ENCODE measurements at places on chromosomes 3 and 15.

DNA sequence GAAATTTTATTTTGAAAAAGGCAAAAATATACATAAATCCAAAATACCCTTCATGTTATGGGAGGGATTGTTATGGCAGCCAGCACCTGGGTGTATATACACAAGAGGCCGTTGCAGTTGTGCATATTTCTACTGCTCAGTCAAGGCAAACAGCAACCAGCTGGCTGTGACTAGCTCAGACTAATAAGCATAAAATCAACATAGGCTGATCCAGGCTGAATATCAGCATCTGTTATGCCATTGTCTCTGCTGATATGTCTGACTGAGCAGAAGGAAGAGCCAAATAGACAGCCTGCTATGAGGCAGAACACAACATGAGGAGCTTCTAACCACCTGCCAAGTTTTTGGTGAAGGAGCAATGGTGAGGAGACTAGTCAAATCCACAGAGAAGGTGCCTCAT is 457.5 kb upstream of the ALCAM start:
- peak; percentile 43 for DNase-seq

DNA sequence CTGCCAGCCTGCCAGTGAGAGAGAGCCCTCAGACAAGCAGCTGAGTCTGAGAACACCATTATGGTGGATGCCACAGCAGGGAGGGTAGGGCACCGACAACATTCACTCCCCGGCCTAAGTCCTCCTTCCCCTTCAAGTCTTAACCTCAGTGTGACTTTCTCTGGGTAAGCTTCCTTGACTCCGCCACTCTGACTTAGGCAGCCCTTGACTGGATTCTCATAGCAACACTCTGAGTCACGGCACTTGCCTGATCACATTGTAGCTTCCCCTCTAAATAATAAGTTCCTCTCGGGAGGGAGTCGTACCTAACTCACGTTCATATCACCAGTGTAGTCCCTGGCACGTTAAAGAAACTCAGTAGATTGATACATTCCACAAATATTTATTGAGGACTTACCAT is 180.5 kb downstream of the FOXB1 start:
- DNase-seq: peak; percentile 49

GRCh38 chr15:60722328-60723112 is 243.6 kb upstream of the ICE2 start:
- DNase-seq: no peak

GRCh38 chr15:53324061-53324460 is 435.4 kb downstream of the WDR72 start:
- DNase-seq: no peak

- peak; percentile 59 for DNase-seq
Observed at GRCh38 chr3:32570421-32571191, at the start of gene DYNC1LI1. Gene DYNC1LI1 (minus strand): TSS chr3:32570858. CDS start chr3:32570770, 88 bp downstream.

DNA sequence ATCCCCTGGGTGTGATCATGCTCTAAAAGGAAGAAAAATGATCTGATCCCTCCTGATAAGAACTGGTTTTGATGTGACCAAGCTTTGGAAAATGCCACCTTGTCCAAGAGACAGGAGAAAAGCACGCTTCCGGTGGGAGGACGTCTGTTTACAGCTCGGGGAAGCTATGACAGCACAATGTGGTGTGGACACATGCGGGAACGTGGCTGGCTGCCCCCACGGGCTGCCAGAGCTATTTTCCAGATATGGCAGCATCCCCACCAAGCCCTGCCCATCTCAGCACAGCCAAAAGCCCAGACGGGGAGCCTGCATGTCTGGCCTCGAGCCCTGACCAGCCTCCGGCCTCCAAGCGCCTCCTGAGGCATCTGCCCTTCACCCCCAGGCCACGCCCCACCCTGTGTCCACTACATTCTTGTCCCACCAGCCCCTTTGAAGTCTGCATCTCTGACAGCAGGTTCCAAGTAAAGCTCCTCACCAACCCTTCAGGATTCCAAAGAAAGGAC is 63.2 kb upstream of the HRH1 start:
- DNase-seq: no peak

DNA sequence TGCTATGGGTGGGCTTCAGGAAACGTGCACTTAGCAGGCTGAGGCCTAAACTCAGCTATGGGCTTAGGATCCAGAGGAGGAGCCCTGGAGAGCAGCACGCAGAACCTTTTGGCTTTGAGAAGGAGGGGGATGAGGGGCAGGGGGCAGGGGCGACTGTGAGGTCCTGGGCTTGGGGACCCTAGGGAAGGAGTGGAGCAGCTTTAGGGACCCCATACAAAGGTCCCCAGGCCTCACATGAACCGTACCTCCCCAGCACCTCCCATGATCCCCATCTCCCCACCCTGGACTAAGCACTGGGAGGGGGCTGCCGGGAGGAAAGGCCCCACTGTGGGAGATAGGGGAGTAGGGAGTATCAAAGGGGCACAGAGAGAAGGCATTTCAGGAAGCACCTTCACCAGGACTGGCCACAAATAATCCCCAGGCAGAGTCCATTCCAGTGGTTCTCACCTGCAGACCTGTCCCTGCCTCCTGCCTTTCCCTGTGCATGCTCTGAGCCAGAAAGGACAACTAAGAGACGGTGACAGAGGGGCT is 62.0 kb upstream of the KLF13 start:
- DNase-seq: no peak

GRCh38 chr15:57306944-57307411 is 69.3 kb upstream of the CGNL1 start:
- DNase-seq: no peak

DNA sequence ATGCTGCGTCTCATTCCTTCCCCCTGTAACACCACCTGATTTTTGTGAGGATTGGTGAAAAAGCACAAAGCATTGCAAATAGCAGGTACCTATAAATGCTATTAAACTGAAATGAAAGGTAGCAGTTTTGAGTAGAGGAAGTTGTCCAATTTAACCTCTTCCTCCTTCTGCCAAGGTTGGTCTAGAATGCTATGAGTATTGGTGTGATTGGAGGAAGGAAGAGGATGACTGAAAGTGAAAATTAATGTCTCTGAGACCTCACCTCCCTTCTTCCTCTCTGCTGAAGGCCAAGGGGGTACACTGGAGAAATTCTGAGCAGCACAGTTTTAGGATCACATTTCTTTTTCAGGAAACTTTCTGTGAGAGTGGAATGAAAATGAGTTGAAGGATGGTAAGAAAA is 94.4 kb downstream of the DTWD1 start:
- DNase-seq: no peak

GRCh38 chr15:63553388-63553791 is 43.8 kb upstream of the FBXL22 start:
- DNase-seq: peak; percentile 68

- peak; percentile 9 for DNase-seq
Observed at GRCh38 chr3:28328188-28329151, 20.1 kb upstream of the ZCWPW2 start.

- DNase-seq: no peak
Observed at GRCh38 chr3:194185221-194185620, 49.3 kb downstream of the HES1 start.

GRCh38 chr3:10526366-10526765 is 21.0 kb upstream of the ATP2B2 start:
- no peak for DNase-seq

DNA sequence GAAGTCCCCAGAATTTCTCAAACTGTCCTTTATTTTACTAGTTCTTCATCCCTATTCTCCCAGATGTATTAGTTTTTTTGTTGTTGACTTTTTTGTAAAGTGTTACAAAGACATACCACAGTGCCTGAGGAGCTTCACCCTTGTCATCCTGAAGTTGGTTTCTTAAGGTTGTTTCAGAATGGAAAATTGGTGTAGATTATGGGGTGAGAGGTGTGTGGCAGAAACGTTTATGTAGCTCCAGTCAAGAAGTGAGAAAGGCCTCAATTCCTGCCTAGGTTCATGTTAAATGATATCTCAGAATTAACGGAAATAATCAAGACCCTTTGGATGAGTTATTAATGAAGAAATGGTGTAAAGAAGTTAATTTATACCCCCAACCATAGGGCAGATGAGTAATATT is 6.8 kb downstream of the EDEM1 start:
- DNase-seq: no peak

DNA sequence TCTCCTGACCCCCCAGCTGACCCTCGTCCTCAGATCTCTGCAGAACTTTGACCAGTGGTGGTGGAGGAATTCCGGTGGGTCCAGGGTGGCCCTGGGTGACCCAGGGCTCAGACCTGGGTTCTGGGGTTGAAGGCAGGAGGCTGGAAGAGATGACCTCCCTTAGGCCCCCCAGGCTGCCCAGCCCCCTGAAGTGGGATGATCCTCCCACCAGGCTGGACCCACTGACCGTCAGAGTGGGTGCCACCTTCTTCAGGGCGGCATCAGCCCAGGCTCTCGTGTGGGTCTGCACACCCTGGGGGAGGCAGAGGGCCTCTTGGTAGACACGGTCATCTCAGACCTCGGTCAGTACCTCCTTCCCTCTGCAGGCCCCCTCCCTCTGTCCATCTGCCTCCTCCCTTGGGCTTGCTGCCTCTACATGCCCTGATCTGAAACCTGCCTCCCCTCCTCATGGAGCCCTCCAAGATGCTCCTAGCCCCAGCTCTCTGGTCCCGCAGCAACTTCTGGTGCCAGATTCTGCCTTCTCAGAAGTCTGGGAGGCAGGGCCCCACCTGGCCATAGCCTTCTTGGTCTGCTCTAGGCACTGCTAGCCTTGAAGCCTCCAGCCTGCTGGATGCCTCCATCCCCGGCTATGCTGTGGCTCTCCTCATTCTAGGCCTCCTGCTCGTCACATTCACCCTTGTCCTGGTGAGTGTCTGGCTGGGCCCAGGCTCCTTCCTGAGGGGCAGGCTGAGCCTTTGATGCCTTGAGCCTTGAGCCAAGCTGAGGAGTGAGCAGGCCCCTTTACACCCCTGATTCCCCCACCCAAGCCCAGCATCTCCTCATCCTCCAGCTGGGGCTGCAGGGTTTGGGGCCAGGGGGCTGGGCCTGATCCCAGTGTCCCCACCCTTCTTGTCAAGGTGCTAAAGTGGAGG is 49.1 kb upstream of the CSPG4 start:
- no peak for DNase-seq

- no peak for DNase-seq
Observed at GRCh38 chr3:19392150-19392549, 243.8 kb downstream of the KCNH8 start.

DNA sequence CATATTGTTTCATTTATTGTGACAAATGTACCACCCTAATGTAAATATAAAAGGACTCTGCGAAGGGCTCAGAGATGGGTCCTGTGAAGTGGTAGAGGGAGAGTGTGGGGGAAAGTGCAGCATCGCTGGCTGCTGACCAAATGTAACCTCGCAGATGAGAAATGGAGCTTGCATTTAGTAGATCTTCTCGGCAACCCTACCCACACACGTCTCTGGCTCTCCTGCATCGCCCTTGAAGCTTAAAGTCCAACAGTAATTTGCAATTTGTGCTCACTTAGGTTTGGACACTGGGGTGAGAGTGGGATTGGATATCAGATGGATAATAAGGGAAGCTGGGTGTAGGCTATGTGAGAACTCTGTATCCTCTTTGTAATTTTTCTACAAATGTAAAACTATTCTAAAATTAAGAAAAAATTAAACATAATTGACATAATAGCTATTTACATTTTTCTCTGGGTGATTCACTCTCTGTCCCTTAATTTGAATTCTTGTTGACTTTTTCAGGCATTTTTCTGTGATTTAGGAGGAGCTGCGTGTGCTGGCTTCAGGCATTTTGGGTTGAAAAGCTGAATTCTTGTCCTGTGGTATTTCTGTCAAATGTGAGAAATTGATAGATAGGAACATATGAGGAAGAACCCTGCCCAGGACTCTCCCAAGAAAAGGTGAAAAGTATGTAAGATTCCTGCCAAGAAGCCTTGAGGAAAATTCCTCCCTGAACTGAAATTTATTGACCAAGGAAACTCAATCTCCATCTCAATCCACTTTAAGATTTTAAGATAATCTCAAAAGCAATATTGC is 524.7 kb upstream of the MCTP2 start:
- DNase-seq: no peak

- DNase-seq: no peak
Observed at GRCh38 chr3:64163755-64164148, 61.5 kb downstream of the PRICKLE2 start.

DNA sequence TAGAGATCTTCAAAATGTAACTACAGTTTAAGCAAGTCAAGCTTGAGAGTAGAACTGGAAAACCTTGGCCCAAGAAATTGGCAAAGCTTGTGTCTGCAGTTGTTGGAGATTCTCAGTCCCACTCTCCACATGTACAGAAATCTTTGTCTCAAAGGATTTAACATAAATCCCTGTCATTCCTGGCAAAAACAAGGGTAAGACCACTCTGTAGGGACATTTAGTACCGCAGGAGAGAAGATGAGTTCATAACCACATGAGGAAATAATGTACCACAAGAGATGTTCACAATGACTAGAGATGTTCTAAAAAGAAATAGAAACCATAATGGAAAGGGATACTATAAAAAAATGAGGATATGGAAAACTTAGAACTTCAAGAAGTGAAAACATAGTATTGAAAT is 73.7 kb downstream of the RAB7A start:
- no peak for DNase-seq

DNA sequence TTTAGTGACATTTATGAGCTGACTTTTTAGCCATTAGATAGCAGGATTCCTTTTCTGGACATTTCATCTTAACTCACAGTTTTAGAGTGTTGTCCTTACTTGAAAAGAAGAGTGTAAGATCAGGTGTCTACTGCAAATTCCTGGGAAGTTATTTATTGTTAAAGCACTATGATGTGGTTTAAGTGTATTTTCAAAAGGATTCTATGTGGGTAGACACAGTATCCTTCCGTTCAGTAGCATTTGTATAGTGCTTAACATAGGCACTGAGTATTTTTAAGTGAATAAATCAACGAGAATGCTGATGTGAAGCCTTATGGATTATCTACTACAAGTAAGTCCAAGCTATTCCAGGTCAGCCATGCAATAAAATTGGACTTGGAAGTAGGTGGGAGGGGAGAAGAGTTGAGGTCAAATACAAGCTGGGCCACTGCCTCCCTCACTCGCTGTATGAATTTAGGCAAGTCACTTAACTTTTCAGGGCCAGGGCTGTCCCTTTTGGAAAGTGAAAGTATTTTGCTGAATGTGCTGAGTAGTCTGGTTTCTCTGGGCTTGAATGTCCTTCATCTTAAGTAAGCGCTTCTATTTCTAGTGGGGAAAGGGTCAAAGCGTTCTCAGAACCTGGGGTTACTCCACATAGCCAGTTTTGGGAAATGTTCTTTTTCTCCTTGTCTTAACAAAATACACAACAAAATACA is 48.6 kb downstream of the GAP43 start:
- no peak for DNase-seq
